Stimulated activated CD4-positive, alpha-beta T cell treated with anti-CD3 and anti-CD28 coated beads, Interleukin-2, amount 100 ng/mL, for 48 hours (primary cell): ENCODE measurements at places on chromosomes 1 and 21.

DNA sequence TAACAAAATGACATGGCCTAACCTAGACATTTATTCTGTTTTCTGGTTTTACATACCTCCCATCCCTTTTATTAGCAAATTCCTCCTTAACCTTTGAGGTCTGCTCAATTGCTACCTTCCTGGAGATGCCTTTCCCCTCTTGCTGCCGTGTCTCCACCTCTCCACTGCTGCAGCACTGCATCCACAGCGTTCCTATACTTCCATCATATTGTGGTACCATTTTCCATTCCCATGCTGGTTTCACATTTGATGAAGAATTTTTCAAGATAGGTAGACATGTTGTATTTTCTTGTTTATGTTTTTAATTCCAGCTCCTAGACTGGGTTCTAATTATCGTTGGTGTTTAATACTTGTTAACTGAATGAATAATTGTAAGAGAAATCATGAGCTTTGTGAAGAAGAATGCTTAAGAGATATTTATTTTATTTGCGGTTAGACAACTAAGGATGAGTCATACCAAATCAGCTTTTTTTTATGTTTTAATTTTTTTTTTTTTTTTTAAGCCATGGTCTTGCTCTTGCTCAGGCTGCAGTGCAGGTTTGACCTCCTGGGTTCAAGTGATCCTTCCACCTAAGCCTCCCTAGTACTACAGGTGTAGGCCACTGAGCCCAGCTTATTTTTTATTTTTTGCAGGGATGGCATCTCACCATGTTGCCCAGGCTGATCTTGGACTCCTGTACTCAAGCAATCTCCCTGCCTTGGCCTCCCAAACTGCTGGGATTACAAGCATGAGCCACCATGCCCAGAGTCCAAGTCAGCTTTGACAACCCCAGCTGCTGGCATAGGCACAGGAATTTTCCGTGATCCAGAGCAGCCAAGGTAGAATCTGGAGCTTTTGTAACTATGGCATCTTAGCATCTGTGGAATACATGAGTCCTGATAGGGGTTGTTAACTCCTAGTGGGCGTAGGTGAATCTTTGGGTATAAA, 44.0 kb downstream of the ATP6V1G3 start:
- no peak for DNase-seq

DNA sequence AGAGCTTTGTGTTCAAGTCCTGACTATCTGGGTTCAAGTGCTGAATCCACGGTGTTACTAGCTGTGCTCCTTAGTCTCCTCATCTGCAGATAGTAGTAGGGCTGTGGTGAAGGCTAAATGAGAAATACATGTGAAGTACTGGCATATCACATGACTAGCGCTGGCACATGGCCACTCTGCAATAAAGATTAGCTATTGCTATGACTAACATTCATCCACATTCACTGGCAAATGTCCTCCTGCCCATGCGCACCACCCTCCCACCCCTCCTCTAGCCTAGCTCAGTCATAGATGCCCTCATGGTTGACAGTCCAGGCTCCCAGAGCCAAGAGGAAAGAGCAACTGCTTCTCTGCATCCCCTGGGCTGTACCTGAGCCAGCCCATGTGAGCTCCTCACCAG, 8.5 kb upstream of the COL8A2 start:
- no peak for DNase-seq

- no peak for DNase-seq
These were observed 69.5 kb downstream of the FGGY start for GRCh38 chr1:59366346-59366745.

DNA sequence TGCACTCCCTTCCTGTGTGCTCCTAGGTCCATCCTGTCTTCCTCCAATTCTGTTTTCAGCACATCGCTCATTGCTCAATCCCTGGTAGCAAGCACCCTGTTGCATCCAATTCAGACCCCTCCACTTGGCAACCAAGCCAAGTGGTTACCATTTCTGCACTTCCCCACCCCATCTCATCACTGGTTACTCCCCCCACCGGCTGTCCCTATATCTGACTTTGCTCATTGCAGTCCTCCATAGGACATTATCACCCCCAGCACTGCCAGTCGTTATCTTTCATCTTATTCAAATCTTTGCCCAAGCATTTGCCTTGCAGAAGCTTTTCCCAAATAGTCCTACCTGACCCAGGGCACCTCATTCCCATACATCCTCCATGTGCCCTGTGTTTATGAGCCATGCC, 2.1 kb upstream of the TMEM9 start:
- no peak for DNase-seq

GRCh38 chr1:229305392-229305791, 34.5 kb downstream of the RAB4A start:
- no peak for DNase-seq

GRCh38 chr1:108703939-108704338, 8.8 kb upstream of the FNDC7 start:
- DNase-seq, result no peak

DNA sequence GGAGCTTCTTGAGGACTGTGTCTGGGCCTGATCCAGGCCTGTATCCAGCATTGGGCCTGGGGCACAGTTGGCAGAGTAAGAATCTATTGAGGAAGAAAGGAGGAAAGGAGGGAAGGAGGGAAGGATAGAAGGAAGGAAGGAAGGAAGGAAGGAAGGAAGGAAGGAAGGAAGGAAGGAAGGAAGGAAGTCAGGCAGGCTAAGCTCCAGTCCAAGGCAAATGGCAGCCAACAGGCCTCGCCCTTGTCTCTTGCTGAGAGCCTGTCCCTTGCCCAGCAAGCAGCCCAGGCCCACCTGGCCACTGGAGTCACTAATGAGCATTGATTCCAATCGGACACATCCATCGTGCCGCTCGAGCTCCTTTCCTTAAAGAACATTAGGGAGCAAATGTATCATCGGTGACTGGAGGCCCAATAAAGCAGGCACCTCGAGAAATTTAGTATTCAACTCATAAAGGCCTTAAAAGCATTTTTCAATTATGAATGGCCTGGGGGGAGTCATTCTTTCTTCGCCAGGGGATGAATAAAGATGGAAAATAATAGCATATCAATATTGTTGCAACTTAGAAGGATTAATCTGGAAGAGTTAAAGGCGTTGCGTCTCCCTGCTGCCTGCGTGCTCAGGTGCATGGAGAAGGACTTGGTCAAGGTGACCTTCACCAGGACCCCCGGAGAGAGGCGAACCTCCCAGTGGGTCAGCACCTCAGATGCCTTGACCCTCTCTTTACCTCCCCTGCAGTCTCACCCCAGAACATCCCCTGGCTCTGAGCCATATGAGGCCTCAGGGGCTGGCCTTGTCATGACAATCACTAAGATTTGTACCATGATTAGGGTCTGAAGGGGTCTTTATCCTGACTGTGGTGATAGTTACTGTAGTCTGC, 144.5 kb upstream of the RUNX3 start:
- no peak for DNase-seq

DNA sequence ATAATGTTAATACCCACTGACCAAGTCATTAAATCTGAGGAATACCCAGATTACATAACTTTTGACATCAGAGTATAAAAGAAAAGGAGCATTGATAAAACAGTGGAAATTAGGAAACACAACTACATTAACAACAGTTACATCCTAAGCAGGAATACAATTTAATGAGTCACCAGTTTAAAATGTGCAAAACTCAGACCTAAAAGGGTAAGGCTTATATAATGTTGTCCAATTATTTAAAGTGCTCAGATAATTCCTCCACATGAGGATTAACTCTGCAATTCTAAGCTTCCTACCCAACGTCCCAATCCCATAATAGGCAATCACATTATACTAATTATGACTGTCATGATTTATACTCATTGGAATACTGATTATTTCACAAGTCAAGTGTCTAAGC, 50.5 kb downstream of the ABL2 start:
- DNase-seq, result no peak

GRCh38 chr1:5765997-5766913, 226.0 kb downstream of the NPHP4 start:
- DNase-seq, result no peak

DNA sequence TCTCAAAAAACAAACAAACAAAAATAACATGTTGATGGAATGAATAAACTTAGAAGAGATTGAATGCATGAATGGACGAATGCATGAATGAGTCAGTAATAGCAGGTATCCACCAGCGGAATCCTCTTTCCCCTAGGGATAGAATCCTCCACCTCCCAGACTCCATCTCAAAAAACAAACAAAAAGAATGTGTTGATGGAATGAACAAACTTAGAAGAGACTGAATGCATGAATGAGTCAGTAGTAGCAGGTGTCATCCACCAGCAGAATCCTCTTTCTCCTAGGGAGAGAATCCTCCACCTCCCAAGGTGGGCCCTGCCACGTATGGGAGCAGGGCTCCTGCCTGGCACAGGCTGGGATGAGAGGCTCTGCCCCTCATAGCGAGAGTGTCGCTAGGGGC, 26.8 kb upstream of the RNF19B start:
- no peak for DNase-seq

DNA sequence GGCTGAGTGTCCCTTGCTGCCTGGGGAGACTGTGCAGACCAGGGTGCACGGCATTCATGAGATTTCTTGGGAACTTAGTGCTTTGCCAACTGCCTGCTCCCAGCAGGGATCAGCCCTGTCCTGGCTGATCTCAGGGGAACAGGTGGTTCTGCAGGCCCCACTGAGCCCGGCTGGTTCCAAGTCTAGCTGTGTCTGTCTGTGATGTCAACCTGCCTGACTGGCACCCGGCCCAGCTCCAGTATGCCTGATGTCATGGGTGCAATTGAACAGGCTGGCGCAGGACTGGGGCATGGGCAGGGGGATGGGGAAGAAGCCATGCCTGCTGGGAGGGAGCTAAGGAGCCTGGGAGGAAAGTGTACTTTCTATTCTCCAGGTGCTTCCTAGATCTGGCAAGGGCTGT, 227.1 kb downstream of the GRIK3 start:
- DNase-seq, result no peak

- DNase-seq, result peak; percentile 44
These were observed 36.7 kb downstream of the ERI3 start for GRCh38 chr1:44318097-44319088.
